ENCODE measurements at places on chromosomes 2 and 18.
A peak's percentile ranks its signal among the peaks of the same experiment; 100 is the strongest.

GRCh38 chr2:41061356-41061755, 609.5 kb upstream of the SLC8A1 start:
- peak; percentile 12 for DNase-seq

DNA sequence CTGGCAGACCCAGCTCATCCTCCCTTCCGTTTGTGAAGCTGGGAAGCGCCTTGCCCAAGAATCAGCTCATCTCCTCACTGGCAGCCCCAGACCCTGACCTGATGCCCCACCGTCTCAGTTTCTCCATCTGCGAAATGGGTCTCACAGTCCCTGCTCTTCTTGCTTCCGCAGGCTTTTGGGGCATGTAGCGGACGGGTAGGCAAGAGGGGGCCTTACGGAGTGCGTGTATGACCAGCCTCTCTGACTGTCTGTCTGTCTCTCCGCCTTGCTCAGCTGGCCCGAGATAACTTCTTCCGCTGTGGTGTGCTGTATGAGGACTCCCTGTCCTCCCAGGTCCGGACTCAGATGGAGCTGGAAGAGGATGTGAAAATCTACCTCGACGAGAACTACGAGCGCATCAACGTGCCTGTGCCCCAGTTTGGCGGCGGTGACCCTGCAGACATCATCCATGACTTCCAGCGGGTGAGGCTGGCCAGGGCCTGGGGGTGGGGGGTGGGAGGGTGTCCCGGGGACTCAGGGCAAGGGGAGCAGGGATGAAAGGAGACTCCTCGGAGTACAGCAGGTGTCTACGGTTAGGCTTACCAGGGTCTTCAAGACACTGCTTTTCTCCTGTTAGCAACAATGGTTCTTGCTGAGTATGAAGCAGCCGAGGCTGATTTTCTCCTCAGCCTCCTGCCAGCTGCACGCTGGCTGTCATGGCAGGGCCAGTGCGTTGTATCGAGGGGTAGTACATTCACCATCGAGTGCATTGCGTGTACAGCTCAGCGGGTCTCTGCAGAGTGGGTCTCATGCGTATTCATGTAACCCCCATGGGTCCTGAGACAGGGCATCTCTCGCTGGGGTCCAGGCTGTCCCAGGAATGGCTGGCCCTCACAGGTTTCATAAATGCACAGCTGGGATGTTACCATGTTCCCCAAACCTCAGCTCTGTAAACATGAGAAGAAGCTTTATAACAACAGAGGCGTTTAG, 10.9 kb downstream of the ITM2C start:
- DNase-seq: no peak

GRCh38 chr18:55587418-55588110, 428 bp downstream of the TCF4 start:
- DNase-seq: peak; percentile 63

DNA sequence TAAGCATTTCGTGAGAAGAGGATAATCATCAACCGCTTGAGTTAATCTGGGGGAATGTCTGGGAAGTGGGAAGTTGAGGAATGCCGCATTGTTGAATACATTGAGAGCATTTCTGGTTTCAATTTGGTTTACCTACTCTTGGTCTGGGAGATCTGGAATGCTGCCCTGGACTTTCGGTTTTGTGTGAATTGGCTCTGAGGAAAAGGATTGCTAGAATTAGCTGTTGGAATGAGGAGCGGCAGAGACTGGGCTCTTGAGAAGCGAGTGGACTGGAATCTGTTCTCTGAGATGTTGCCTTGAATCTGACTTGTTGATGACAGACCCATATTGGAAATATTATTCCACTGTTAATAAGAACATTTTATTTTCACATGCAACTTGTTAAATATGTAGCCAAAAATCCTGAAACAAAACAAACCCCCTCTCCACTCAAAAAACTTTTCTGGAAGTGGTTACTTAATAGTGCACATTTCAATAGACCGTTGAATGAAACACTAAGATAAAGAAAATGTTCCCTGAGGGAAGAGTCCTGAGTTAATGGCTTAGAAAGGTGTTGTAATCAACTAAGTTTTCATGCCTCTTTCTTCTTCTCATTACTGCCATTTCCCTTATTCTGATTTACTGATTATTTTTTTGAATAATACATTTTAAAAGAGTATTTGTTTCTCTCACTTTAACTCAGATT, 50.8 kb downstream of the PTPRM start:
- DNase-seq: peak; percentile 52

GRCh38 chr2:112198780-112199179, 56.1 kb downstream of the ZC3H8 start:
- DNase-seq: peak; percentile 77

- DNase-seq: no peak
These were observed 71.7 kb downstream of the MYOM1 start for GRCh38 chr18:3147935-3148554.

- no peak for DNase-seq
These were observed 2.3 kb downstream of the PIKFYVE start for GRCh38 chr2:208268156-208268952.

DNA sequence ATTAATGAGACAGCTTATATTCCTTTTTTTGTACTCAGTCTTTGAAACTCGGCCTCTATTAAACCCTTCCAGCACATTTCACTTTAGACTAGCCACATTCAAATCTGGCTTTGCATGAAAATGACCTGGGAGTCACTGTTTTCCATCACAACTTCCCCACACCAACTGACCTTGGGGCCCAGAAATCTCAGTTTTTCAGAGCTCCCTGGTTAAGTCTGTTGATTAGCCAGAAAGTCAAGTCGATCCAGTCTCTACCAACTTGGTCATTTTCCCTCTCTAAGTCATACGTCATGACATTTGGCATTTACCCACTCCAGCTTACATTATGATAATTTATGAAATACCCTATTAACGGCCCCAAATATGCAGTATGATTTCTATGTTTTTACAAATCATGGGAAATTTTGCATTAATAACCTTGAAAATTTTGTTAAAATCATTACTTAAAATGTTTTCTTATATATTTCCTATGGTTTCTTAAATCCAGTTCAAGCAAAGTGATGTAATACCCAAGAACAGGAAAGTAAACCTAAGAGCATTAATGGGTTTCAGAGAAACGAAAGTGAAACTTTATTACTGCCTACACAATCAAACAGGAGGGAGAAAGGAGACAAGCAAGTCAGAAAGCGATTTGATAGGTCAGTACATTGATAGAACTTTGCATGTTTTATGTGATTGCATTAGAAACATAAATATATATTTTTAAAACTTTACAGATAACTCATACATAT, 77.1 kb downstream of the SPATS2L start:
- peak; percentile 83 for DNase-seq

DNA sequence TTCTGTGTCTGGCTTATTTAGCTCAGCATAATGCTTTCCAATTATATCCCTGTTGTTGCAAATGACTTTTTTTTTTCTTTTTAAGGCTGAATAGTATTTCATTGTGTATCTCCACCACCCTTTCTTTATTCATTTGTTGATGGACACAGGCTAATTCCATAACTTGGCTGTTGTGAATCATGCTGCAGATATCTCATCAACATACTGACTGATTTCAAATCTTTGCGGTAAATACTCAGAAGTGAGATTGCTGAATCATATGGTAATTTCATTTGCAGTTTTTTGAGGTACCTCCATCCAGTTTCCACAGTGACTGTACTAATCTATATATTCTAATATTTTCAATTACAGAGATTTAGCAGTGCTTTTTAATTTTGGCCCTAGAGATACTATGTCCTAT, 266.2 kb downstream of the TMX3 start:
- DNase-seq: no peak

DNA sequence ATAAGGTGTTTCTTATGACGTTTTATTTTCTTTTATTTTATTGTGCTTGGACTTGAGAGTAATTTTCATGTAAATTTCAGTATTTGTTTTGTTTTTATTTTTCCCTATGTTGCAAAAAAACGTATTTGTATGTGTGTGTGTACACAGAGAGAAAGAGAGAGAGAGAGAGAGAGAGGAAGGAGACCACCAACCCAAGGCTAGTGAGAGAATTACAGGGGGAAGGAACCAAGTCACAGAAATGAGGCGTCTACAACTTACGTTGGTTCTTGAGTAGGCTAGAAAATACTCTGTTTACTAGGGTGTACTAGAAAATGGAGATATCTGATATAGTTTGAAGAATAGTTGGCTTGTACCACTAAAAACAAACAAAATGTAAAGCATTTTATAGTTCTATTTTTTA, 7.7 kb upstream of the DSC1 start:
- DNase-seq: no peak

- no peak for DNase-seq
These were observed 3.3 kb downstream of the RDH14 start for GRCh38 chr2:18557121-18557520.

GRCh38 chr2:38064801-38065501, 11.0 kb downstream of the CYP1B1 start:
- DNase-seq: no peak

DNA sequence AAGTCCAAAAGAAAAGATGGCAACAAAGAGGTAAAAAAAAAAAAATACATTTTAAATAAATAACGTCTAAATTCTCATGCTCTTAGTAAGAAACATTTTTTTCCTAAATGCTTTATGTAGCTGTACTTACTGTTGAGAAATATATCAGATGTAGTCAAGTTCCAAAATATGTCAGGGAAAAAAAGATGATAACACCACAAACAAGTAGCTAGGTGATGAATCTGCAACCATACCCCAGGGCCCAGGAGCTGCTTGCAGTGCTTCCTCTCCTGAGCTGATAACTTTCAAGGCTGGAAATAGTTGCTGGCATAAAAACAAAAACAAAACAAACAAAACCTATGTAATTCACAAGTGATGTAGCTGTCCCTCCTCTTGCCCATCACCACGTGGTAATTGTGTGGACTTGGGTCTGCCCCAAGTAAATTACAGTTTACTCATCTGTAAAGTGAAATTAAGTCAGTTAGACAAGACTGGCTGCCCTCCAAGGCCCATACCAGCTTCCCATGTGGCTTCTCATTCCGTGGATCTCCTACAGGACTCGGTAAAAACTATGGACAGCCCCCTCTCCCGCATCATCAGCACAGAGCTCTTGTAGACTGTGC, 82.6 kb downstream of the SP100 start:
- no peak for DNase-seq

GRCh38 chr2:39948016-39948719, 169.1 kb upstream of the THUMPD2 start:
- DNase-seq: peak; percentile 48

DNA sequence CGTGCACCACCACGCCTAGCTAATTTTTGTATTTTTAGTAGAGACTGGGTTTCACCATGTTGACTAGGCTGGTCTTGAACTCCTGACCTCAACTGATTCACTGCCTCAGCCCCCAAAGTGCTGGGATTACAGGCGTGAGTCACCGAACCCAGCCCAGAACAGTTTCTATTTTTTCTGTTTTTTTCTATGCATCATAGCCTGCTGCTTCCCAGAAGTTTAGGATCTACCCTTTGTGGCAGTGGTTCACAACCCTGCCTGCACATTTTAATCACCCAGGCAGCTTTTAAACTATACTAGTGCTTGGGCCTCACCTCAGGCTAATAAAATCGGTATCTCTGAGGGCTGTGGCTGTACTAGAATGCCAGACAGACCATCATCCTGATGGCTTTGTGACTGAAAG, 39.7 kb upstream of the SOCS6 start:
- DNase-seq: no peak

DNA sequence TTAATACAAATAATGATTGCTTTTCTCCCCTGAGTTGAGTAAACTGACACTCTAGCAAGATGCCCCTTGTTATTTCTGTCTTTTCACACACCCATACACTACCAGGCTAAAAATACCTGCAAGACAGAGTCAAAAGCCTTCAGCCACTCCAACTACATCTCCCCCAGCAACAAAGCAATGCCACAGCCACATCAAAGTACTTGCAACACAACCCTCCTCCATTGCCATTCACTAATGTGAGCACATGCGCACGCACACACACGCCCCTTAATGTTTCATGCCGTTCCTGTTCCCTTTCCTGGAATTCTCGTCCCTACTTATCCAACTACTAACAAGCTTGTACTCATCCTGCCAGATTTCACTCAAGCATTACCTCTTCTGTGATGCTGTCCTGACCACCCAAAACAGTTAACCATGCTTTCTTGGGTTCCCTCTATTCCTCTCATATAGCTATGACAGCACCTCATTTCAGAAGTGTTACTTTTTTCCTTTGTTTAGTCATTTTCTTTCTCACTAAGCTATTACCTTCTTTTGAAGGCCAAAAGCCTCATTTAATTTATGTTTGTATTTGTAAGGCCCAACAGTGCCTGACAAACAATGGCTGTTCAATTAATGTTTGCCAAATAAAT, 29.6 kb downstream of the SLC25A12 start:
- DNase-seq: no peak

DNA sequence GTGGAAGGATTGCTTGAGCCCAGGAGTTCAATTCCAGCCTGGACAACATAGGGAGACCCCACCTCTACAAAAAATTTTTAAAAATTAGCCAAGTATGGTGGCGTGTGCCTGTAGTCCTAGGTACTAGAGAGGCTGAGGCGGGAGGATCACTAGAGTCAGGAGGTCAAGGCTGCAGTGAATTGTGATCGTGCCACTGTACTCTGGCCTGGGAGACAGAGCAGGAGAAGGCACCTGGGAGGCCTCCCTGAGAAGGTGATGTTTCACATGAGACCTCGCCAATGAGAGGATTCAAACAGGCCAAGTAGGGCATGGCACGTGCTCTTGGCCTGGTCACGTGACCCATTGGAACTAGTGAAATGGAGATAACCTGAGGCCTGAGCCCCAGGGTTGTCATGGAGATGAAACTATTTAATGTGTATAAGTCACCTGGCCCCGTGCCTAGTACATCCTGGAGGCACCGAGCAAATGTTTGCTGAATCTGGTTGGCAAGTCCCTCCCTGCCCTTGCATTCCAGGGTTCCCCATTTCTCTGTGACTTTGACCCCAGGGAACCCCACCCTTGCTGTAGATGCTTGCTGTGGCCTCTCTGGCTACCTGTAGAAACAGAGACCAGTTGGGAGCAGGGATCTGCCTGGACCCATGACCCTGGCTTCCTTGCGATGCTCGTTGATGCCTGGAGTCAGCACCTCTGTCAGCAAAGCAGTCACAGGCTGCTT, 26.1 kb upstream of the ROCK2 start:
- DNase-seq: no peak

GRCh38 chr2:101113441-101114267, 37.5 kb downstream of the TBC1D8 start:
- no peak for DNase-seq

DNA sequence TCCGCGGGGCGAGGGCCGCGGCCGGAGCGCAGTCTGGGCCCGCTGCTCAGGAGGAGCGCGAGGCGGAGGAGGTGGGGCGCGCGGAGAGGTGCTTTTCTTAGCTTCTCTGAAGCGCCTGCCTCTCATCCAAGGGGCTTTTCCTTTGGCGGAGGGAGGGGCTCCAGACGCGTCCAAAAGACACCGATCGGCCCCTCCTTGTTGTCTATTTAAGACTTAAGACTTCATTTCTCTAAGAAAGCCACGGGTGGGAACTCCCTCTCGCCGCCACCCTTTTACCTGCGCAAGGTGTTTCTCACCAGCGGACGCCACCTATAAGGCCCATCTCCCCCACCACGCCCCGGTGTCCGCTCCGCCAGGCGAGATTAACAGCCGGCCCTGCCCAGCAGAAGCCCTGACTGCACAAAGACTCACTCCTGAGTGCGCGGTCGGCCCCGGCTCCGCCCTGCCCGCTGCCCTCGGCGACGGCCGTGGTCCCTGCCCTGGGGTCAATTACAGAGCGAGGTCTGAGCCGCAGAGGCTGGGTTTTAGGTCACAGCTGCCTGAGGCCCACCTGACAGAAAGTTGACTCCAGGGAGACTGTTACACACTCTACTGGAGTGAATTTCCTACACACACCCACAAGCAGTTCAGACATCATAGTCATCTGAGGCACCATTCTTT, at the start of gene DSC2:
DSC2 (minus strand) TSS at position 397 of the 660 bp plus-strand sequence. CDS start 450 bp downstream, outside the sequence.
- no peak for DNase-seq

Data from endothelial cell of umbilical vein (primary cell).